Gastrocnemius medialis (tissue), 4 donors: ENCODE measurements at places on chromosomes 11 and 22. TPM values are rescaled to one million over a fixed set of nuclear protein-coding genes. Genes with fewer than 3 reads are reported as not detected.

KCNK4 gene
- not detected for total RNA-seq

E2F8 gene
- total RNA-seq, result not detected

OR5B21 gene
- not detected for total RNA-seq

DNA sequence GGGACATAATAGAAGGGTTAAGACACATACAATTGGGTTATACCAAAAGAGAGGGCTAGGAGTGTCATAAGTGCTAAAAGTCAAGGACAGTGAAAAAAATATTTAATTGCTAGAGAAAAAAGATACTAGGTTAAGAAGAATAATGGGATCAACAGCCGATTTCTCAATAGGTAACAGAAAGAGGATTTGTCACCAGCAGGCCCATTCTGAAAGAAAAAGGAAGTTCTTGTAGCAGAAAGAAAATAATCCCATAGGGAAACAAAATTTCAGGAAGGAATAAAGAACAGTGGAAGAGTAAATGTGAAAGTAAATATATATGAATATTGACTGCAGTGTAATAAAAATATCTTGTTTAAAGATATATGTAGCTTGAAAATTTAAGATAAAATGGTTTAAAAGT, 43.3 kb upstream of the ADORA2A start:
- H3K36me3 ChIP-seq, result no peaks in the 10 kb centered on the region
- H3K4me3 ChIP-seq, result no peak overlapping the region
- no peak for DNase-seq
- peaks cover 20% of the 10 kb centered on the region for H3K4me1 ChIP-seq

DNA sequence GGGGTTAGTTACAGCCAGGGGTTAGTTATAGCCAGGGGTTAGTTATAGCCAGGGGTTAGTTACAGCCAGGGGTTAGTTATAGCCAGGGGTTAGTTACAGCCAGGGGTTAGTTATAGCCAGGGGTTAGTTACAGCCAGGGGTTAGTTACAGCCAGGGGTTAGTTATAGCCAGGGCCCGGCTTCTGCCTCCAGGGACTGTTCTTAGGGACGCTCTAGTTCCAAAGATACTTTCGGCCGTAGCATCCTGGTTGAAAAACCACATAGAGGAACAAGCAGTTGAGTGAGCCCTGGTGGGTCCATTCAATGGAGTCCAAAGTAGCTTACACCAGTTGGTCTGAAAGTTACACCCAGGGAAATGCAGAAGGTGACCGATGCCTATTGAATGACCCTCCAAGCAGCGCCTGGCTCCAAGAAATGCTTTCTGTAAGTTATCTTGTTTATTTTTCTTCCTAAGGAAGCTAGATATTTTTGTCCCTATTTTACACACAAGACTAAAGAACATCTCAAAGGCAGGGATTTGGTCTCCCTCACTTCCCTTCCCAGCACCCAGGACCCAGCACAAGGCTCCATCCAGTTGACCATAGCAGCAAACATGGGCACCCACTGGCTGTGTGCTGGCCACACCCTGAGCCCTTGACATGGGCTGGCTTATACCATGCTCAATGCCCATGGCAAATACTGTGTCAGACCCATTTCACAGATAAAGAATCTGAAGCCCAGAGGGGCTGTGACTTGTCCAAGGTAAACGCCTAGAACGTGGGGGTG, 49.7 kb upstream of the SHISAL1 start:
- H3K4me1 ChIP-seq, result peaks cover 18% of the 10 kb centered on the region
- H3K27ac ChIP-seq, result no peak overlapping the region
- H3K36me3 ChIP-seq, result no peaks in the 10 kb centered on the region
- H3K4me3 ChIP-seq, result no peak overlapping the region
- DNase-seq, result no peak

GRCh38 chr11:5366856-5367255, 15.5 kb downstream of the OR51B6 start:
- H3K36me3 ChIP-seq, result no peaks in the 10 kb centered on the region
- H3K27ac ChIP-seq, result no peak overlapping the region
- H3K4me3 ChIP-seq, result no peak overlapping the region
- no peaks in the 10 kb centered on the region for H3K4me1 ChIP-seq
- DNase-seq, result no peak

DNA sequence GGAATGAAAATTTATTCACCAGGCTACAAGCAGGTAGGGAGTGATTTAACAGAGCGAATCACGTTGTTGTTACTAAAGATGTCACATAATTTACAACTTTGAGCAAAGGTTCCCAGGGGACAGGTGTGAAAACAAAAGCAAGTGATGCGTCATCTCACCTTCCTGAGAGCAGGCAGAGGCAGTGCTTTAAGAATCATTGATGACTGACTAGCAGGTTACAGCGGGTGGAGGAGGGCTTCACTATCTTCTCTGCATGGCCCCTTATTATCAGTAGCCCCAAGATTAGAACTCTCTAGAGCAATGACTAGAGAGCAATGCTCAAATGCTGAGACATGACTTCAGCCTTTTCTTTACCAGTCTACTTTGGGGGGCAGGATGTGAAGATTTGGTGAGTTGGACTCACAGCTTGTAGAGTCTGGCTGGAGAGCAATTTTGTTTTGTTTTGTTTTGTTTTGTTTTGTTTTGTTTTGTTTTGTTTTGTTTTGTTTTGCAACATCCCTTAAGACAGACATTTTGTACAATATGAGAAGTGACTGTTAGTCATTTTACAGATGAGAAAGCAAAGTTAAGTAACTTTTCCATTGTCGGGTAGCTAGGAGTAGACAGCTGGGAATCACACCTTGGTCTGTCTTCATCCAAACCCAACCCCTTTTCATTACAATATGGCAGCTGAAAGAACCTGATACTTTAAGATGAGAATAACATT, 84.8 kb downstream of the SLC1A2 start:
- no peak overlapping the region for H3K4me3 ChIP-seq
- peaks cover 3% of the 10 kb centered on the region for H3K4me1 ChIP-seq
- no peak for DNase-seq
- no peak overlapping the region for H3K27ac ChIP-seq
- no peaks in the 10 kb centered on the region for H3K36me3 ChIP-seq
